ENCODE measurements at places on chromosomes 4 and X. TPM values are rescaled to one million over a fixed set of nuclear protein-coding genes. Genes with fewer than 3 reads are reported as not detected.

The TCEAL6 gene
- total RNA-seq: not detected

The PASD1 gene
- not detected for total RNA-seq

DNA sequence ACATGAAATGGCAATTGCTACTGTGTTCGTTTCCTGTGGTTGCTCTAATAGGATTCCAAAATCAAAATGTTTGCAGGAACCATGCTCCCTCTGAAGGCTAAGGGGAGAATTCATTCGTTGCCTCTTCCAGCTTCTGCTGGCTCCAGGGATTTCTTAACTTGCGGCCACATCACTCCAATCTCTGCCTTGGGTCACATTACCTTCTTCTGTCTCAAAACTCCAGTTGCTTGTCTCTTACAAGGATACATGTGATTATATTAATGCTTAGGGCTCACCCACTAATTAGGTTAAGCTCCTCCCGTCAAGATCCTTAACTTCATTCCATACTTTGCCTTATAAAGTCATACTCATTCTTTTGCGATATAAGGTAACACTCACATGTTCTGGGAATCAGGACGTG is 208.4 kb downstream of the RBM46 start:
- H3K4me1 ChIP-seq: no peaks in the 10 kb centered on the region
- no peak overlapping the region for H3K4me3 ChIP-seq
- H3K27me3 ChIP-seq: no peaks in the 10 kb centered on the region
- DNase-seq: no peak
- H3K27ac ChIP-seq: no peak overlapping the region
- H3K36me3 ChIP-seq: no peaks in the 10 kb centered on the region

DNA sequence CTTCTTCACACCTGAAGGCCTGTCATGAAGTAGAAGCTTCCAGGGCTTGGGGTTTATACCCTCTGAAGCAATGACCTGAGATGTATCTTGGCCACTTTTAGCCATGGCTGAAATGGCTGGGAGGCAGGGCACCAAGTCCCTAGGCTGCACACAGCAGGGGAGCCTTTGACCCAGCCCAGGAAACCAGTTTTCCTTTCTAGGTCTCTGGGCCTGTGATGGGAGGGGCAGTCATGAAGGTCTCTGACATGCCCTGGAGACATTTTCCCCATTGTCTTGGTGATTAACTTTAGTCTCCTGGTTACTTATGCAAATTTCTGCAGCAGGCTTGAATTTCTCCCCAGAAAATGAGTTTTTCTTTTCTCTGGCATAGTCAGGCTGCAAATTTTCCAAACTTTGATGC is 511.0 kb upstream of the KLHL4 start:
- H3K27ac ChIP-seq: no peak overlapping the region
- no peak overlapping the region for H3K4me3 ChIP-seq
- no peak for DNase-seq
- no peaks in the 10 kb centered on the region for H3K4me1 ChIP-seq
- H3K36me3 ChIP-seq: no peaks in the 10 kb centered on the region
- H3K27me3 ChIP-seq: no peaks in the 10 kb centered on the region

GRCh38 chr4:40669504-40669903 is 39.8 kb upstream of the RBM47 start:
- H3K27ac ChIP-seq: peak overlapping the region; percentile 92
- peaks cover 60% of the 10 kb centered on the region for H3K4me1 ChIP-seq
- H3K4me3 ChIP-seq: no peak overlapping the region

DNA sequence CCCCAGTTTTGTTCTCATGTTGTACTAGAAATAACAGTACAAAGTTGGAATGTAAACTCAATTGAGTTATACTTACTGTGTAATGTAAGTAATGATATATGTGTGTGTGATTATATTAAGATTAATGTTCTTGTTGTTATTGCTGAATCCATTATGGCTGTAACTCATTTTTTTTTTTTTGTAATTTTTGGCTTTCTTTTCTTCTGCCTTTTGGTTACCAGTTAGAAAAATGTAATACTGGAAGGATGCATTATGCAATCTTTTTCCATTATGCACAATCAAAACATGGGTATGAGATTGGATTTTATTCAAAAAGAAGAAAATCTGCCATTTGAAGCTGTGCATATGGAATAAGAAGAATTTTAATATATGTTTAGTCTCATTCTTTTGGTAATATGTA is 34.0 kb downstream of the BANK1 start:
- H3K36me3 ChIP-seq: no peaks in the 10 kb centered on the region
- H3K4me1 ChIP-seq: no peaks in the 10 kb centered on the region
- H3K4me3 ChIP-seq: no peak overlapping the region

DNA sequence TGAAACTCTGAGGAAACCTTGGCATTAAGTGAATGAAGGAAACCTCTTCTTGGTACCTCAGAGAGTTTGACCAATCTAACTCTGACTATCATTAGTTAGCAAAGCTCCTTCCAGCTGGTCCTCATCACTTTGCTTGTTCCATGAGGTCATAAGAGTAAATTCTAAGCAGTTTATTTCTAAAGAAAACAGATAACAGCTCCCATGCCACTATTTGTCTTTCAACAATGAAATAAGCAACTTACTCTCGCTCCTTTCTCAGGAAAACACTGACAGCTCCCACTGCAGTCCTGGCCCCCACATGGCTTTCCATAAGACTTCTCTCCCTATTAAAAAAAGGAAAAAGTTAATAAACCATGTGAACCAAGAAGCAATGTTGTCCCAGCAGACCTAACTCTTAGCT is 127.7 kb downstream of the COL4A6 start:
- no peak overlapping the region for H3K27ac ChIP-seq
- H3K4me1 ChIP-seq: no peaks in the 10 kb centered on the region
- H3K27me3 ChIP-seq: no peaks in the 10 kb centered on the region
- DNase-seq: no peak
- H3K4me3 ChIP-seq: no peak overlapping the region

GRCh38 chrX:24153178-24153795 is 3.8 kb downstream of the ZFX start:
- peak; percentile 71 for DNase-seq
- H3K4me1 ChIP-seq: peaks cover 30% of the 10 kb centered on the region
- H3K27ac ChIP-seq: peak overlapping the region; percentile 71
- H3K4me3 ChIP-seq: peak overlapping the region; percentile 88
- no peaks in the 10 kb centered on the region for H3K27me3 ChIP-seq

DNA sequence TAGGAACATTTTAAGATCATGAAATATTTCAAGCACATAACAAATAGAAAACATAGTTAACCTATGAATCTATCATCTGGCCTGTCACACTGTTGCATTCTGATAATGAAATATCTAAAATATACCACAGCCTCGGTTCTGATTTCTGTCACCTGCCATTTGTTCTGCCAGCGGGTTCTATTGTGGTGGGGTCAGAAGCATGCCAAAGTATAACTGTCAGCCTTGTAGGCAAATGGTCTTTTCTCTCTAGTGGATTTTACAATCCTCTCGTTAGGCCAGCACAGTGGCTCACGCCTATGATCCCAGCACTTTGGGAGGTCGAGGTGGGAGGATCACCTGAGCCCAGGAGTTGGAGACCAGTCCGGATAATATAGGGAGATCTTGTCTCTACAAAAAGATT is 47.9 kb downstream of the HTRA3 start:
- H3K4me3 ChIP-seq: no peak overlapping the region
- peaks cover 2% of the 10 kb centered on the region for H3K27me3 ChIP-seq
- H3K36me3 ChIP-seq: no peaks in the 10 kb centered on the region
- no peak for DNase-seq

The KLB gene
- total RNA-seq: not detected

The CXCL13 gene
- total RNA-seq: 25.7 TPM

GRCh38 chr4:93317561-93317960 is 511.0 kb upstream of the ATOH1 start:
- no peaks in the 10 kb centered on the region for H3K4me1 ChIP-seq
- H3K27ac ChIP-seq: no peak overlapping the region
- H3K4me3 ChIP-seq: no peak overlapping the region
- no peaks in the 10 kb centered on the region for H3K27me3 ChIP-seq
- DNase-seq: no peak

The COL4A6 gene
- total RNA-seq: not detected

GRCh38 chr4:7199129-7199725 is 6.9 kb downstream of the SORCS2 start:
- no peaks in the 10 kb centered on the region for H3K4me1 ChIP-seq
- no peak overlapping the region for H3K4me3 ChIP-seq
- H3K27me3 ChIP-seq: peaks cover 30% of the 10 kb centered on the region
- H3K36me3 ChIP-seq: no peaks in the 10 kb centered on the region
- no peak for DNase-seq
- H3K27ac ChIP-seq: no peak overlapping the region

The TRIM60 gene
- not detected for total RNA-seq

DNA sequence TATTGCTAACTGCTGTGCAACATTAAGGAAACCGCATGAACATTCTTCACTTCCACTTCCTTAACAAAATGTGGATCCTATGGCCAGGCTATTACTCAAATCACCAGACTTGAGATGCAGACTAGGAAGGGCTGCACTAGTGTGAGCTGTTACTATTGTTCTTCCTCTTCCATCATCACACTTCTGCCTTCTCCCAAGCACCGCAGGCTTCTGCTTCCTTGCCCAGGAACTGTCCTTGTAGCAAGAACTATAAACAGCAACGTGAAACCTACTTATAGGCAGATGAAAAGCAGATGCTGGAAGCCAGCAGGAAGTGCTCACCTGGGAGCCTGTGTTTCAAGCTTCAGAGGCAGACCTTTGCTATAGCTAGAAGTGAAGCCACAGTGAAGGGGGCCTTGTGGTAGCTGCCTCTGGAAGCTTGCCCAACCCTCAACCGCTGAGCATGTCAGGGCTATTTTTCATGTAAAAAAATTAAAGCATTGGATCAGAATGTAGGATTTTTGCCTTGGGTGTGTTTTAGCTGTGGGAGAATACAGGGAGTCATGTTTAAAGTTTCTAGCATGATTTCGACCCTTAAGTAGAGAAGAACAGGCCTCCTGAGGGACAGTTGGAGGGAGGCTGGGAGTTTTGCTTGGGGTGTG is 43.9 kb downstream of the CLNK start:
- H3K27ac ChIP-seq: no peak overlapping the region
- H3K4me3 ChIP-seq: no peak overlapping the region
- H3K4me1 ChIP-seq: peaks cover 6% of the 10 kb centered on the region
- no peaks in the 10 kb centered on the region for H3K36me3 ChIP-seq

GRCh38 chr4:24772061-24772705 is 23.2 kb upstream of the SOD3 start:
- H3K4me3 ChIP-seq: no peak overlapping the region
- H3K27me3 ChIP-seq: no peaks in the 10 kb centered on the region
- no peaks in the 10 kb centered on the region for H3K36me3 ChIP-seq
- H3K27ac ChIP-seq: no peak overlapping the region

The CT45A5 gene
- not detected for total RNA-seq

The SH3TC1 gene
- 20.9 TPM for total RNA-seq

The TMPRSS11B gene
- not detected for total RNA-seq

GRCh38 chr4:8205241-8205707 is 6.2 kb downstream of the SH3TC1 start:
- H3K27me3 ChIP-seq: no peaks in the 10 kb centered on the region
- H3K27ac ChIP-seq: no peak overlapping the region
- no peak overlapping the region for H3K4me3 ChIP-seq
- H3K36me3 ChIP-seq: peaks cover 4% of the 10 kb centered on the region
- peaks cover 20% of the 10 kb centered on the region for H3K4me1 ChIP-seq

DNA sequence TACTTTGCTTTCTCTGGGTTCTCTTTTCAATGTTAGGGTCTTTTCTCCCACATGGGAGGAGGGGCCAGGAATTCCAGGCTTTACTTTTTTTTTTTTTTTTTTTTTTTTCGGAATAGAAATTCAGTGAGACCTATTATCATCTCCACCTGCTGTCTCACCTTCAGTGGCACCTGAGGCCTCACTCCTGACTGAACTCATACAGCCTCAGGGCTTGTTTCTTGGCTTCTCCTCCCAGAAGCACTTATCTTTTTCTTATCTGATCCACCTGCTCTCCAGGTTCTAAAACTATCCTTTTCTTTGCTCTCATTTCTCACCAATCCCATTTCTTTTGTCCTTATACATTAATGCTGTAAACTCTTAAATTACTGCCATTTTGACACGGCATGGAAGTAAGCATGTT is 117.3 kb upstream of the PPP3CA start:
- H3K4me1 ChIP-seq: no peaks in the 10 kb centered on the region
- H3K4me3 ChIP-seq: no peak overlapping the region
- H3K27me3 ChIP-seq: peaks cover 33% of the 10 kb centered on the region
- DNase-seq: no peak
- H3K27ac ChIP-seq: no peak overlapping the region
- no peaks in the 10 kb centered on the region for H3K36me3 ChIP-seq

The XAGE5 gene
- not detected for total RNA-seq

- H3K4me3 ChIP-seq: no peak overlapping the region
- H3K27me3 ChIP-seq: no peaks in the 10 kb centered on the region
- H3K27ac ChIP-seq: no peak overlapping the region
- no peak for DNase-seq
These were observed 191.6 kb upstream of the GALNTL6 start for GRCh38 chr4:171621646-171622045.

DNA sequence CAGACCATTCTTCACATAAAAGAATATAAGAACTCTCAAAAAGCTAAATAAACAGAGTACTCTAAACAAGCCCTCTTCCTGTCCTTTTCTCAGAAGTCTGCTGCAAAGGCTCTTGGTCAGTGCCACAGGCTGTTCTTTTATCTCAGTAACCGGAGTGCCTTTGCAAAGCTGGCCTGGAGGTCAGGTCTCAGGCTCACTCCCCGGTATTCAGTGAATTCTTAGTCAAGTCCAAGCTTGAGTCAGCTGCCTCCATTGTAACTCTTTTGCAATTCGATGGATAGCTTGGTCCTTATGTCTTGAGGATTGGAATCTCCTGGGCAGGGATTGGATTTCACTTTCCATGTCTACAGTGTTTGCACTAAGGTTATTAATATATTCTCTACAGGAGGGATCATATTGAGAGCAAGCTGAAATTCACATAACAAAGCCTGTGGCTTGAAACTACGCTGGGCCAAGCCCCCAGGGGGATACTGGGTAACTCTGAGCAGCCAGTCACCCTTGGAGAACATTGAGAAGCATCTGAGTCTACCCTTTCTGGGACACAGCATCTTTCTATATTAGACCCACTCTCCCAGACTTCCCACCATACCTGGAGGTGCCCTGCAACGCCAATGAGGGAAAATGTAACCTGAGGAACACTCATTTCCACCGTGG is 10.0 kb upstream of the HS6ST2 start:
- H3K4me3 ChIP-seq: no peak overlapping the region
- no peaks in the 10 kb centered on the region for H3K4me1 ChIP-seq
- peak; percentile 14 for DNase-seq
- peaks cover 11% of the 10 kb centered on the region for H3K27me3 ChIP-seq
- H3K36me3 ChIP-seq: no peaks in the 10 kb centered on the region
- no peak overlapping the region for H3K27ac ChIP-seq

GRCh38 chrX:73963682-73964081 is 340.3 kb upstream of the ZCCHC13 start:
- no peak overlapping the region for H3K27ac ChIP-seq
- no peaks in the 10 kb centered on the region for H3K27me3 ChIP-seq
- H3K36me3 ChIP-seq: peaks cover 7% of the 10 kb centered on the region
- no peak for DNase-seq
- no peak overlapping the region for H3K4me3 ChIP-seq
- peaks cover 3% of the 10 kb centered on the region for H3K4me1 ChIP-seq

DNA sequence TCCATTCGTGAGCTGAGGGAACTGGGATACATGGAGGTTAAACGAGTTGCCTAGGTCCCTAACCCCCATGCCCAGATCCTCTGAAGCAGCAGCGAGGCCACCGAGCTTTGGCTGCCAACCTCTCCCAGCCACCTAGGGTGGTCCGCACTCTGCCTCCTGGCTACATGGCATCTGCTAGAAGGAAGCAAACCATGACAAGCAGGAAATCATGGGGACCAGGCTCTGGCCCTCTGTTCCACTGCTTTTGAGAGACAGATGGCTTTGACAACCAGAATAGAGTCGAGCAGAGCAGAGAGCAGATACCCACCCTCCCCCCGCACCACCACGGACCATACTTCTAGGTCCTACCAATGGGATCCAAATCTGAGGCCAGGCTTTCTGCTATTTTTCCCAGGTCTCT is 37.5 kb upstream of the NKRF start:
- no peaks in the 10 kb centered on the region for H3K27me3 ChIP-seq
- H3K36me3 ChIP-seq: peaks cover 36% of the 10 kb centered on the region
- no peak overlapping the region for H3K4me3 ChIP-seq
- no peak for DNase-seq
